ENCODE measurements at places on chromosomes 5 and 9.

- no peak for DNase-seq
These were observed 24.6 kb downstream of the TTF1 start for GRCh38 chr9:132381966-132382541.

- no peak for DNase-seq
These were observed 2.7 kb downstream of the TERT start for GRCh38 chr5:1292139-1292538.

GRCh38 chr5:108430931-108431608, 49.2 kb upstream of the FBXL17 start:
- no peak for DNase-seq

- no peak for DNase-seq
These were observed 380.3 kb upstream of the ACTBL2 start for GRCh38 chr5:57862942-57863341.

GRCh38 chr9:108416324-108416723, 439.5 kb downstream of the ACTL7B start:
- DNase-seq = peak; percentile 51

DNA sequence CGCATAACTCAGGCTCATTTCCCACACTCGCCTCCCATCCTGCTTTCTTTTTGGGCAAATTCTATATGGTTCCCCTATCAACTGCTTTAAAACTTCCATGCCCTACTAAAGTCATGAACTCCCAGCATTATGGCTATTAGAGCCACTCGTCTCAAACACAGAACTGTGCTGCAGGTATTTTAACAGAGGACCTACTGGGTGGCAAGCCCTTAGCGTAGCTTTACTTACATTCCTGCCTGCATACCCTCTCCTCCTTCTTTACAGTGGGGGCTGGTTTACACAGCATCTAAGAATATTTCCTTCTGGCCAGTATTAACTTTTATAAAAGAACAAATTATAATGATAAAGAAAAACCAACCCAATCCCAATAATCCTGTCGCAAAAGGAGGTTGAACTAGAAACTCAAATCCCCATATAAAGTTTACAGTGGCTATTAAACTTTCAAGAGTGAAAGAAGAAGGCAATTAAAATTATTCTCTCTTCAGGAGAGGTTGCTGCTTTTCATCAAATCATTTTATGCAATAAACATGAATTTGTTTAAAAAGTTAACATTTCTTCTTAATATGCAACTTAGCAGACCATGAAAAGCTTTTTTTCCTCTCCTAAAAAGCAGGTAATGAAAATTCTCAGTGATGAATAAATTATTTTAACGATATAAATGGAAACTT, 100.6 kb downstream of the ELAVL2 start:
- DNase-seq = no peak

DNA sequence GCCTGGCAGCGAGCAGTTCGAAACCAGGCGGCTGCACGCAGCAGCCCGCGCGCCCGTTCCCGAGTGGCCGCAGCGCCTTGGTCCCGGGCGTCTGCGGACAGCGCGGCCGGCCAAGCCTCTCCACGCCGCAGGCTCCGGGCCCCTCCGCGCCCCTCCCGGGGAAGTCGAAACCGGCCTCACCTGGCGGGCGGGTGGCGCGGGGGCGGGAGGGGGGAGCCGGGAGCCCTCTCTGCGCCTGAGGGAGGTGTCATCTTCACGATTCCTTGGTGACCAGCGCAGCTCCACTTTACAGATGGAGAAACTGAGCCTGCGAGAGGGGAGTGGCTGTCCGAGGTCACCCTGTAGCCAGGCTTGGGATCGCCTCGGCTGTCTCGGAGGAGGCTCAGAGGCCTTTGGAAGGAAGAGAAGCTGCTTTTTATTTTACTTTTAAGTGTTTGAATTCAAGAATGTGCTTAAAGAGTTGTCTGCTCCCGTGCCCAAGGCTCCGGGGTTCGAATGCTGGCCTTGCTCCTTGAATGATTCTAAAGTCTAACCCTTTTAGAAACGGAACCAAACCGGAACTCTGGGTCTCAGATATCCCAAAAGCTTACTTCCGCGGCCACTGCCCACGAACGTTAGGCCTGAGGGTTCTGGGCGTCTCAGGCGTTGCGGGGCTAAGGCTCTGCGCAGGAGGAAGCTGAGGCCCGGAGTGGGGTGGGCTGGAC, 662 bp downstream of the SUSD3 start:
- no peak for DNase-seq

- peak; percentile 53 for DNase-seq
These were observed 65.3 kb downstream of the CSNK1A1 start for GRCh38 chr5:149485655-149486615.

DNA sequence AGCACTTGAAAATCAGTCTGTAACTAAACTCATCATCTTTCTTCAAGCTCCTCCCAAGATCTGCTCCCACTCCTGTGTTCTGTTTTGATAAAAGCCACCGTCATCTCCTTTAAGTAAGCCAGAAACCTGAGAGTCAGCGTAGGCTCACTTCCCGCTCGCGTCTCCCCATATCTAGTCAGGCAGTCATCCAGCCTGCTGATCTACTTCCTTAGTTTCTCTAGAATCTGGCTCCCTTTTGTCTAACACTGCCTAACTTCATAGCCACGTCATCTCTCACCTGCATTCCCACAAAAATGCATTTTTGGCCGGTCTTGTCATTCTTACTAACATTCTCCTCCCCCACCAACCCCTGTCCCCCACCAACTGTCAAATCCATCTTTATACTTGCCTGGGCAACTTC, 3.0 kb upstream of the TJP2 start:
- DNase-seq = no peak

DNA sequence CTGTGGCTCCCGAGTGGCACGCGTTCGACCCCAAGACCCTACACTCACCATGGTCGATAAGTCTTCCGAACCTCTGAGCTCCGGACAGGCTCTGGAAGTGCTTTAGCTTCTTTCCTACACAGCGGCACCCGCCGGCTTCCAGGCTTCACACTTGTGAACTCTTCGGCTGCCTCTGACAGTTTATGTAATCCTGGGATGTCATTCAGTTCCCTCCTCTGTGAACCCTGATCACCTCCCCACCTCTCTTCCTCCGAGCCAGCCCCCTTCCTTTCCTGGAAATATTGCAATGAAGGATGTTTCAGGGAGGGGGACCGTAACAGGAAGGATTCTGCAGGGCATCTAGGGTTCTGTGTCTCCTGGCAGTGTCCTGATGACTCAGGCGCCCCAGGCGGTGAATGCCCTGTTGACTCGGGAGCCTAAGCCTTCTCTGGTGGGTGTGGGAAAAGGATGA, at the start of gene CD14:
Gene CD14 (minus strand): TSS at position 155 of the 451 bp plus-strand sequence. CDS start 104 bp downstream, at position 51.
- peak; percentile 53 for DNase-seq

GRCh38 chr9:116875576-116875975, 188.5 kb downstream of the TRIM32 start:
- DNase-seq = no peak

DNA sequence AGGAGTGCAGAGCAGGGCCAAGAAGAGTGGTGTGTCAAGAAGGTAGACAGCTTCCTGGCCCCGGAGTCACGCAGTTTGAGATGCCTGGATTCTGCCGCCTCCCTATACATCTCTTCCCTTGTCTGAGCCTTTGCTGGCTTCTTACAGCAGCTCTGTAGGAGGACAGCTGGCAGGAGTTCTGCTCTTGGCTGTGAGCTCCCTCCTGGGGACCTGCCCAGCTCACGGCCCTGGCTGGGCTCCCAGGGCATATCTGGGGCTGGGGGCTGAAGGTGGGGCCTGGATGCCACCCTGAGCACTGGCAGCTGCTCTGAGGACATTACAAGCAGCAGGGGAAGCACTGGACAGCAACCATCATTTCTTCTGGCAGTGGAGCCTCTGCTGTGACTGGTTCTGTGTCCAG, 786 bp upstream of the TSSK1B start:
- no peak for DNase-seq

GRCh38 chr9:1939926-1940368, 75.2 kb upstream of the SMARCA2 start:
- peak; percentile 12 for DNase-seq

DNA sequence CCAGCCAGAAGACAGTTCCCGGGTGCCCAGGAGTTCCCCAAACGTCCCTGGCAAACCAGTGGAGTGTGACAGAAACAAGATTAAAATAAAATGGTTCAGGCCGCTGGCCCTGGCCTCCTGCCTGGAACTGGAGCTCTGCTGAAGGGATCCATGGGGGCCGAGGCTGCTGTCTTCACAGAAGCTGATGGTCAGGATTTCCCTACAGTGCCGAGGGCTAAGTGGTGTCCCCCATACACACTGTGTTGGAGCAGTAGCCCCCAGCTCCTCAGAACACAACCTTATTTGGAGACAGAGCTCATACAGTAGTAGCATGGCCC, 55.9 kb downstream of the MRPL36 start:
- DNase-seq = no peak

DNA sequence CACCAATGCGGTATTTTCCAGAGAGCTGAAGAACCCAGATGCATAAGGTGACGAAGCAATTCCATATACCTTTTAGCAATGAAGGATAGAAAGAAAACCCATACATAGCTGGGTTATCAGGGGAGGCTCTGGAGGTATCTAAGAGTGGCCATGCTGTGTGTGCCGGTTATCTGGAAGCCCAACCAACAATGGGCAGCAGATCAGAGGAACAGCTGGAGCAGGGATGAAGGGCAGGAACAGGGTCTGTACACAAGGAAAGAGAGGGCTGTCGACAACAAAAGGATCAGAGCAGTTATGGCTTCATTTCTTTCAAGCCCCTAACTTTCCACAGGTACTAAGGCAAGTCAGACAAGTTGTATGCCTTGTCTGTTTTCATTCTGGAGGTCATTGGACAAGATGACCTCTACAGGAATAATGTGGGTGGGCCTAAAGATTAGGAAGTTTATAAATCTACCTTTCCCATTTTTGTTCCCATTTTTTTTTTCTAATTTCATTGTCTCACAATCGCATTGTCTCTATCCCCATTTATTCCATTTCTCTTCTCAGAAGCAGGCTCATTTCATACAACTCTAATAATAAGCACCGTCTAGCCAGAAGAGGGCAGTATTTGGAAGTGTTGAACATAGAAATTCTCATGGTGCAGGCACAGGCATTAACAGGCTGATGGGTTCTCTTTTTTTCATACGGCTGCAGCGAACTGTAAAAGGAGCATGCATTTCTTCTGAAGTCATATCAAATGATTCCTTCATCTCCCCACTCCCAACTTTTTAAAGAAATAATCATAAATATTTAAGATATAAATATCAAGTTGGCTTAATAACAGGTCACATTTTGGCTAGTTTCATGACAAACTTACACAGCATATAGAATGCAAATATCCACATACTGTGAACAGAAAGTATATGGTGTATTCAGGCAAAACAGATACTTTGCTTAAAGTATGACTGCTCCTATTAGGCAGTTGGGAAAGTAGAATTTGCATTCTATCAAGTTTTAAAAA, 63.5 kb downstream of the ZNF474 start:
- peak; percentile 44 for DNase-seq

Data from HepG2 (cell line).